Activated naive CD4-positive, alpha-beta T cell (primary cell): ENCODE measurements at places on chromosomes 1 and 21.

- no peak for DNase-seq
These were observed 171.4 kb downstream of the PDE4B start for GRCh38 chr1:65964123-65964522.

GRCh38 chr1:178071811-178072210 is 22.1 kb upstream of the RASAL2 start:
- no peak for DNase-seq

DNA sequence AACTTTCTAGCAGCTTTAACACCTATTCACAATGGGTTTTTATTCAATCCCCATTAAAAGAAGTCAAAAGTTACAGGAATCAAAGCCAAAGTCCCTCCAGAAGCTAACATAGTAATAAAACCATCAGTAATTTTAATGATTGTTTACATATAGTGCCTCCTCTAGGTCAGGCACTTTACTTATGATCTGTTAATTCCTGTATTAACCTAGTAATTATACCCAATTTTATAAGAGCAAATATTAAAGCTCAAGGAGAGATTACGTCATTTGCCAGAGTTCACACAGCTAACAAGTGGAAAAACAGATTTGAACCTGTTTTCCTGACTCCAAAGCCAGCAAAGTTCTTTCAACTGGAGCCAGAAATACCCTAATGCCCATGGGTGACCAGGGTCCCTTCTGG is 112.9 kb upstream of the F3 start:
- DNase-seq: no peak

DNA sequence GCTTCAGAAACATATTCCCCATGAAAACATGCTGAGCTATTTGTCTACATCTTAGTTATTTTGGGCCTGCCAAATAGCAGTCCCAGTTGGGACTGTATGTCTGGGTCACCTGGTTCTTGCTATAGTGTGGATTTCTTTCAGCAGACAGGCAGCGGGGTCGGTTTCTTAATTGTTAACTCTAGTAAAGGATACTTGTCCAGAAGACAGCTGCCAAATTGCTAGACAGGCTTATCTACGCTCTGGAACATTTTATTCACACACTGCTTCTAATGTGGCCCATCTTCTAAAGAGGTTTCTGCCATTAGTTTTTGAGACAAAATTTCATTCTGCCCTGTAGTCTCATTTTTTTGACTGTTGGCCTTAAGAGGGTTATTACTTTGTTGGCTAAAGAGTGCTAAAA is 217.9 kb downstream of the RWDD3 start:
- no peak for DNase-seq

GRCh38 chr21:35648512-35648911 is 411.8 kb downstream of the SETD4 start:
- DNase-seq: no peak

DNA sequence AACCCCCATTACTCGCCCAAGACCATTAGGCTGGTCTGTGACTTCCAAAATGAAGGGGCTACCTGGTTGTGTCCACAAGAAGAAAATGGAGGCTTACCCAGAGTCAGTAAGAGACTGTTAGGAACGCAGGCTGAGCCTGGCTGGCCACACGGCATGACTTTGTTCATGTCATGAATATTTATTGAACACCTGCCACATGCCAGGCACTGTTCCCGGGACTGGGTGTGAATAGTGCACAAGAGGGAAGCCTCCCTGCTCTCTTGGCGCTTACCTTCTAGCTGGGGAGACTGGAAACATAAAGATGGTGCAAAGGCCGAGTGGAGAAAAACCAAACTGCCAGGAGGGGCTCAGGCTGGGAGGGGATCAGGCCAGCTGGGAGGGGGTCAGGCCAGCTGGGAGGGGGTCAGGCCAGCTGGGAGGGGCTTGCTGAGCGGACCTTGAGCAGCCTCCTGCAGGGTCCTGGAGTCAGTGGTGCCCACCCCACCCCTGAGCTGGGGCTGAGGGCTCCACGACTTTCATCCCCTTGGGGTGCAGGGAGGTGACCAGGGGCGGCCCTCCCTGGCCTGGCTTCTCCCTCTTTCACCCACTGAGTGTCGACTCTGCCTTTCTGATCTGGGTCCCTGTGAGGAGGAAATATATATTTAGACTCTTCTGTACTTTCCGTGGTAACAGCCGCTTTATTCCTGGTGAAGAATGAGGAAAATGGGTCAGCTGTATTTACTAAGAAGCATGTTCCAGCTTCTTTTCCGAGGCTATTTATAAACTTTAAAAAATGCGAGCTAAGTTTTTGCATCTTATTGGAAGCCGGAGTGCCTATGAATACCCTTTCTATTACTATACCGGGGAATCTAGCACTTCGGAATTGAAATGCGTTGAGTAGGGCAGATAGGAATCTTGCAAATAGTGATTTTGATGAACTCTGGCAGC is 139.0 kb downstream of the CAMTA1 start:
- DNase-seq: no peak

GRCh38 chr1:19435181-19435580 is 50.2 kb downstream of the CAPZB start:
- no peak for DNase-seq

- no peak for DNase-seq
These were observed 183.6 kb upstream of the KIAA0040 start for GRCh38 chr1:175376194-175376593.

GRCh38 chr1:59788825-59789224 is 25.9 kb upstream of the HOOK1 start:
- no peak for DNase-seq

GRCh38 chr1:206760590-206760989 is 10.0 kb upstream of the IL19 start:
- no peak for DNase-seq

DNA sequence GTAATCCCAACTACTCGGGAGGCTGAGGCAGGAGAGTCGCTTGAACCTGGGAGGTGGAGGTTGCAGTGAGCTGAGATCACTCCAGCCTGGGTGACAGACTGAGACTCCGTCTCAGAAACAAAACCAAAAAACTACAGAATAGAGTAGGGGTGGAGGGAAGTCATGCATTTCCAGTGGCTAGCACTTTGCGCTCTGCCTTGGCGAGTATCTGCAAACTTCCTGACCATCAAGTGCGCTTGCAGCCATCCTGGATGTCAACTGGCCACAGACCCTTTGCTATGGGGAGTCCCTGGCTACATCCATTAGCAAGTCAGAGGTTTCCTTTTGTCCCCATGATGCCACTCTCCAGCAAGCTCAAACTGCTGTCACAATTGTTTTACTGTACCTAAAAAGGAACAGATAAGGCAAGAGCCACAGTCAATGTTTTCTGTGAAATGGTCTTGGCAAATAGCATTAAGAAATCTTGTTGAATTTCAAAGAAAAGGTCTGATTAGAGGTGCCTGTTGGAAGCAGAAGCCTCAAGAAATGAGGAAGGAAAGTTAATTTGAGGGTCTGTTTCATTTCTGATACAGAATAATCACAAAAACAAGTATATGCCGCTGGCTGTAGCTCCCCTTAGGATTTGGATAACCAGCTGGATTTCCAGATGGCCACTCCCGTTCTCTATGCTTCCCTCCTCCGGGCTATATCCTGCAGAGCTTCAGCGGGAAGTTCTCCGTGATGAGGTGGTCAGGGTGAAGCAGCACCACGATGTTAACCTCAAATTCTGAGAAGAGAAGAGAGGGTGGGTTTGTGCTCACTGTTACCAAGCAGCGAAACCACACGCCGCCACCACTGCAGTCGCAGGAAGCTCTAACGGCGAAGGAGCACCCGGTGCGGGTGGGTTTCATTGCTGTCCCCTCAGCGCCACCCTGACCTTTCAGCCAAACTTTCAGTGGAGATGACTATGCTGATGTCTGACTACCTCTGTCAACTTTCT is 42.0 kb downstream of the VPS26C start:
- no peak for DNase-seq
